ENCODE measurements at places on chromosomes 6 and 20.

GRCh38 chr6:75266716-75267291, 17.8 kb downstream of the TMEM30A start:
- DNase-seq: no peak

GRCh38 chr20:33830371-33830770, 19.2 kb downstream of the CHMP4B start:
- DNase-seq: no peak

DNA sequence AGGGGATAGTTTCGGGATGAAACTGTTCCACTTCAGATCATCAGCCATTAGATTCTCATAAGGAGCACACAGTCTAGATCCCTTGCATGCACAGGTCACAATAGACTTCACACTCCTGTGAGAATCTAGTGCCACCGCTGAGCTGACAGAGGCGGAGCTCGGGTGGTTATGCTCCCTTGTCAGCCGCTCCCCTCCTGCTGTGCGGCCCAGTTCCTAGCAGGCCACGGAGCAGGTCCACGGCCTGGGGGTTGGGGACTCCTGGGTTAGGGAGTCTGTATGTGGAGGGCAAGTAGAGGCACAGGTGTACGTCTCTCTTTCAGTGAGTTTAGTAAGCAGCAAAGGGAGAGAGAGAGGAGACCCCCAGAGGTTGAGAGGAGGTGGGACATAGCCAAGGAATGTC, 30.5 kb upstream of the MDFI start:
- no peak for DNase-seq

DNA sequence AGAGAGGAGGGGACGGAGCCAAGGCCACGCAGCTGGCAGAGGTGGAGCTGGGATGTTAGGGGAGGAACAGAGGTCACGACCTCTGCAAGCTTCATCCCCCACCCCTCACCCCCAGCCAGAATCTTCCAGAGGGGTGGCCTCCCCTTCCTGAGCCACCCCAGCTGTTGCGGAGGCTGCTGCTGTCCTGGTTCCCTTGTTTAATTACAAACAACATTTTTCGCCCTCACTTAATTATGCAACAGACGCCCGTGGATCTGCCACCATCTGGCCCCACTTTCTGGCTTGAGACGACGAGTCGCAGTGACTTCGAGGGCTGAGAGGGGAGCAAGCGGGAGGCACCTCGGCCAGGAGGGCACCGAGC, 153.7 kb upstream of the PTPN1 start:
- no peak for DNase-seq

DNA sequence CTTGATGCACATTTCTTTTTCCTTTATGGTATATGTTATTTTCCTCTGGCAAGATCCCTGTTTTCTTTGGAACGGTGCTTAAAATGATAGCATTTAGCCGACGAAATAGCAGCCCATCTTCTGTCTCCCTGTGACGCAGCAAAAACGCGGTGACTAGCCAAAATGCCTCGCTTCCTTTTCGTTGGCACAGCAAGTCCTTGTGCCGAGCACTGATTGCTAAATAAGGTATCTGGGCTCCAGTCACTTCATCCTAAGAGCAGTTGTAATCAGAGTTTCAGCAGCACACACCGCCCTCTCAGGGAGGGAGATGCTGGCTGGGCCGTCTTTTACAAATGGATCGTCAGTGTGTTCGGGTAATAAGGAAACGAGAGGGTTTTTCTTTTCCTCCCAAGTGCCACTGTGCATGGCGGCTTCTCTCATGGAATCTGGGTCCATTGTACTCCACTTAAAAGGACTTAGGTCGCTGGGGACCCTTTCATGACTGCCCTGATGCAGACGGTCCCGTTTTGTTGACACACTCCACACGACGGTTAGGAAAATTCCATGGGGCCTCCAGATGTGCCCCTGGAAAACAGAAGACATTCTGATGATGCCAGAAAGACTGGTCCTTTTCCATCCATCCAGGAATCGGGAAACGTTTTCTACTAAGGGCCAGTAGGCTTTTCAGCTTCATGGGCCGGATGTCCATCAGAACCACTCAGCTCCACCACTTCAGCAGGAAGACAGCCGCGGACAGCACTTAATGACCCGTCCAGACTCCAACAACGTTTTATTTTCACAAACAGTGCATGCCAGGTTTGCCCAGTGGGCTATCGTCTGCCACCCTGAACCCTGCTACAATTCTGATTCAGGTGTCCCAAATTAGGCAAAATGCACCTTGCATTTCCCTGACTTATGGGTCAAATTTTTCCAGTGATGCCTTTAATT, 185.5 kb downstream of the CDH4 start:
- DNase-seq: no peak

DNA sequence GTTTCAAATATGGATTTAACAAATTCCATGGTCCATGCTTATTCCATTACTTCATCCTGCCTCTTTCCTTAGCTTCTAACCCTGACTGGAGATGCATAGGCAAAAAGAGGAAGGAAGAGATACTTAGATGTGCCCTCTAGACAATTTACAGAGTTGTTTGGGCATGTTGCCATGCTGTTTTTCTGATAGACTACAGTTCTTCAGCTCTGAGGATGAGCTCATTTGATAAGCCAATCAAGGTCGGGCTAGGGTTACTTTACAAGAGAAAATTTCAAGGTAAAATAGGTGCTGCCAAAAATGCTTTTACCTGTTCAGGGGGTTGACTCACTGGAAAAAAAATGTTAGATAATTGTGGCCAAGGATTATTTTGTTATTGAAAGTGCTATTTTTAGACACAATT, 5.9 kb downstream of the HCRTR2 start:
- no peak for DNase-seq

DNA sequence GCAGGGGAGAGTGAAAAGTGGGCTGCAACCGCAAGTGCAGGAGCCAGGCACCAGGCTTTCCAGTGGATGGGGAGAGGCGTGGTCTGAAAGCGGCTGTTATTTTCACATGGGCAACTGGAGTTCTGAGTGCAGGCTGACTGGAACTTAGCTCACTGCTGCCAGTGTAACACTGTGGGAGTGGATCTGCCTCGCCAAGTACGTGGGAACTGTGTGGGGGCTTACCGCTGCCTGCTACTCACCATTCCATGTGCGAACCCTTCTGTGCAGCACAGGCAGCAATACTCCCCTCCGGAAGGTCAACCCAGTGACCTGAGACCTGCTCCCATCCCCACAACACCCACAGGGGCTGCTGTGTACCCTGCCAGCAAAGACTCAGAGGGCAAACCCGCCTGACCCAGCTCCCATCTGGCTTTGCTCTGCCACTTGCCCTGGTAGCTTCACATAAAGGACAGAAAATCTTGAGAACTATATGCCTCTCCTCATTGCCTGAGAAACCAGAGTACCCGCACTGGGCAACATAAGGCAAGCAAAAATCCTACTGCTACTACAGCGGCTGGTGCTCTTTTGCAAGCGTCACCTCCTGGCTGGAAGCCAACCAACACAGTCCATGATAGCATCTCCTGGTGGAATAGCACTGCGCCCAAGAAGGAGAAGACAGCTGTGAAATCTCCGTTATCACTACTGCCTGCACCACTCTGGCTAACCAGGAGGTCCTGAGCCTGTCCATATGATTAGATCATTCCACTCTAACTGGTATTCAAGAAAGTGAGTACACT, 54.4 kb upstream of the SIRPG start:
- no peak for DNase-seq

- no peak for DNase-seq
Measured at GRCh38 chr6:69796073-69796641, 653 bp downstream of the LMBRD1 start.

GRCh38 chr20:18773566-18773965, 40.0 kb upstream of the SCP2D1 start:
- DNase-seq: no peak

GRCh38 chr6:90194371-90194841, 102.2 kb downstream of the BACH2 start:
- no peak for DNase-seq

DNA sequence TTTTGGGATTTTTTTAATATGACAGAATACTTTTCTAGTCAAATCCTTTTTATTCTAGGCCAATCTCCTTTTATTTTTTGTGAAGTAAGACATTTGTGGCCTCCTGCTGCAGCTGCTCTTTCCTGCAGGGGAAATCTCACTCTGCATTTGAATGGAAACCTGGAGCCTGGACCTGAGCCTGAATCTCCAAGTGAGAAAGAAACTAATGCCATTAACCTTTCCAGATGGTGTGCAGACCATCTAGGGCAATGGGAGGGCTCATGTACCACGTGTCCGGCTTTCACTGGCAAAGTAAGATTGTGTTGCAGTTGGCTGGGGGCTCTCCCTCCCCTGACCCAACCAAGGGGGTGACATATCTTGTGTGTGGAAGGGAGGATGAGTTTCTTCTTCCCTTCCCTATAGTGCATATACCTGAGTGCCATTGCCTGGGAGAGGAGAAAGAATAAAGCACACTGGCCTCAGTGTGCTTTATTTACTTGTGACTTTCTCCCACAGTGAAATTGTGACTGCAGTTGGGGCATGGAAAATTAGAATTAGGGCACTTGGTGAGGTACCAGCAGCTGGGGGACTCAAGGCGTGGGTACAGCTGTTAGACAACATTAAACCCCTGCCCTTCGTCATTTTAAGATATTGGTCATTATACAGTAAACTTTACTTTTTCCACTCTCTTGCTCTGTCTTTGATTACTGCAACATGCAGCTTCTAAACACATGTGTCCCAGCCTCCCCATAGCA, 159.8 kb upstream of the RIN2 start:
- no peak for DNase-seq

- no peak for DNase-seq
Measured at GRCh38 chr6:42532038-42532669, 31.7 kb upstream of the UBR2 start.

DNA sequence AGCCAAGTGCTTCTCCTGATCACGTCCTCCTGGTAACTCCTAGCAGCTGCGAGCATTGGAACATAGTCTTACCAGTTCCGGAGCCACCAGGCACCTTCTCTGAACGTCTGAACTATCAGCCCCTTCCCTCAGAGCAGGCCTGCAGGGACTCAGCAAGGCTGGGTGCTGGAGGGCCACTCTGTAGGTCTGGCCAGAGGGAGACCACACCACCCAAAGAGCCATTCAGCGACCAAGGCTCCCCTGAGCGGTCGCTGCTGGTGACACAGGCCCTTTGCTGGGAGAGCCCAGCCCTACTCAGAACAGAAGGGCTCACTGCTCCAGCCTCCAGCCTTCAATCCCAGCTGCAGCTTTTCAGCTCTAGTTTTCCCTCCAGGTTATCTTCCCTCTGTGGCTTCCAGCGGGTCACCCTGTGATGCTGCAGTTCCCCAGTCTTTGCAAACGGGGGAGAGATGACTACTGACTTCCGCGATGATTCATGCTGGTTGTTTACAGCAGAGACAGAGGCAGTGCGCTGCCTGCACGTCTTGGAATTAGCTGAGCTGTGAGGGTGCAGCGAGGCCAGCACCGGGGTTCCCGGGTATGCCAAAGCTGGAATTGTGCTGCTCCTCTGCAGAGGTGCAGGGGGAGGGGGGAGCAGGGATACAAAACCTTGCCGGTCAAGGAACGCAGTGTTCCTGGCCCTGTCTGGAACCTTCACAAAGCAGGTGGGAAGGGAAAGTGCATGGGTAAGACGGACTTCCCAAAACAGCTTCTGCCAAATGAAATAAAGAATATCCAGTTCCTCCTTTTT, 161.4 kb downstream of the LY86 start:
- no peak for DNase-seq

GRCh38 chr6:56156643-56157042, 90.7 kb downstream of the COL21A1 start:
- DNase-seq: no peak

GRCh38 chr6:24207413-24207812, 81.4 kb downstream of the NRSN1 start:
- DNase-seq: no peak

DNA sequence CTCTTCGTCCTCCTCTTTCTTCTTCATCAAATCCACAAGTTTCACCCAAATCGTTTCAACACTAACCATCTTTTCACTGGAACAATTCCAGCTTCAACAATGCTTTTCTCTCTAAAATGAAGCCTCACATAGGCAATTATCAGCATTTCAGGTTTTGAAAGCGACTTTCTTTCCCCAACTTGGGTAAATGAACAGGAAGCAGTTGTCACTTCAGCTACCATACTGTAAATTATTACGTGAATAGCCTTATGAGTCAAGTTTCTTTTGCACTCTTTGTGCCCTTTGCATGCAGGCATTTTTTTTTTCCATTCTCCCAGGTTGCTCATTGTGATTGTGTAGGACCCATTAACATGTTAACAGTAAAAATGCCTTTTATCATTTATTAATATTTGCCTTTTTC, 121.7 kb upstream of the BTBD3 start:
- DNase-seq: no peak

DNA sequence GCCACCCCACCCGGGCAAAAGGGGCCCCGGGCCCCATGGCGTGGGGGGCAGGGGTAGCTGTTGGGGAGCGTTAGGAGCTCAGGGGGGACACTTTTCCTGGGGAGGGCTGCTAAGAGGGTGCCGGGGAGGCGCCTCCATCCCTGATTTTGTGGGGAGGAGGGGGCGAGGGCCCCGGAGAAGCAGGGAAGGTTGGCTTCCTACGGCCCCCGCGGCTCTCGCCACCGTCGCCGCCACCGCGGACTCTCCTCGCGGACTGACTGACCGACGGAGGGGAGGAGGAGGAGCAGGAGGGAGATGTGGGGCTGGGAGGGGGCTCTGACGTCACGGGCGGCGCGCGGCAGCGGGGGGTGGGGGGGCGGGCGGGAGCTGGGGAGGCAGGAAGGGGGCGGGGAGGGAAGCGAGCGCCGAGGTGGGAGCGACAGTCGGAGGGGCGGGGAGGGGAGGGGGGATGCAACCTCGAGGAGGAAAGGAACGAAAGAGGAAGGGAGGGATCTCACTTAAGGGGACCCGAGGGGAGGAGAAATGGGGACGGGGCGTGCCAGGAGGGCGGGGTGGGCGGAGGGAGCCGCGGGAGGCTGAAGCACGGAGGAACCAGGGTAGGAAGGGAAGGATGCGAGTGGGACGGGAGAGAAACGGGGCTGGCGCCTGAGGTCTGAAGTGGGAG, 5.1 kb downstream of the GABBR1 start:
- no peak for DNase-seq

DNA sequence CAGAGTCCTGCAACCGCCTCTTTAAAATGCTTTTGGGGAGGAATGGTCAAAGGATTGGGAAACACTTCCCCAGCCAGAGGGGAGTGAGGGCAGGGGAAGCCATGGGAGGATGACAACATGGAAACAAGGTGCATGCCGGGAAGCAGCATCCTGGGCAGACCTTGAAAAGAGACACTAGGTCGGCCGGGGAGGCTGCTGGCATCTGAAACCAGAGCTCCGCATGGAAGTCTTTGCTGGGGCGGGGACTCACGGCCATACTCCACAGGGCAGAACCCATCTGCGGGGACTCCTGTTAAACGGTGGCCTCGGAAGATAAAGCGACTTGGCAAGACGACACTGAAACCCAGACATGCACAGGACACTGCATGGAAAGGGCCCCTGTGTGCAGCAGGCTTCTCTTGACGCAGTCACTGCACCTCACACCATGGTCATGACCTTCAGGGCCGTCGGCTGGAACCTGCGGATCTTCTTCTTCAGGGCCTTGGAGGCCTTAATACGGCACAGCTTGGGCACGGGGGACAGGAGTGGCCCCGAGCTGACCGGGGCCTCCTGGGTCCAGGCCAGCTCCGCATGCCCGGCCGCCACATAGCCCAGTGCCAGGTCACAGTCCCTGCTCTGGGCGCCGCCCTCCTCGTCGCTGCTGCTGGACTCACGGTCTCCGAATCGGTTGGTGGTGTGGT, 12.4 kb downstream of the DACT2 start:
- DNase-seq: no peak
